ENCODE measurements at places on chromosomes 16 and 17. TPM values are rescaled to one million over a fixed set of nuclear protein-coding genes. Genes with fewer than 3 reads are reported as not detected.

Gene KRTAP2-2
- not detected for total RNA-seq

Gene PHOSPHO1
- 12.0 TPM for total RNA-seq

DNA sequence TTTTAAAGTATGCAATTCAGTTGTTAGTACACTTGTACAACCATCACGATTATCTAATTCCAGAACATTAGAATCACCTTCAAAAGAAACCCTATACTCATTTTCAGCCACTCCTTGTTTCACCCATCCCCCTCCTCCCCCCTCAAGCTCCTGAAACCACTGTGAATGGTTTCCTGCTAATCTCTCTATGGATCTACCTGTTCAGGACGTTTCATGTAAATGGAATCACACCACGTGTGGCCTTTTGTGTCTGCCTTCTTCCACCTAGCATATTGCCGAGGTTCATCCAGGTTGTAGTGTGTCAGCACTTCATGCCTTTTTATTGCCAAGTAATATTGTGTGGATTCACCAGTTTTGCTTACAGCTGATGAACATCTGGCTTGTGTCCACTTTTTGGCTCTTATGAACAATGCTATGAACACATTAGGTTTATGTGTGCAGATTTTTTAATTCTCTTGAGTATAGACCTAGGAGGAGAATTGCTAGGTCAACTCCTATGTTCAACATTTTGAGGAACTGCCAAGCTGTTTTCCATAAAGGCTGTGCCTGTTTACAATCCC lies 17.8 kb downstream of the EIF4A3 start:
- DNase-seq = no peak

- no peak for DNase-seq
Observed at GRCh38 chr17:67379251-67379630, 2.2 kb downstream of the PITPNC1 start.

- no peak for DNase-seq
Observed at GRCh38 chr16:53848277-53848942, 144.5 kb downstream of the FTO start.

DNA sequence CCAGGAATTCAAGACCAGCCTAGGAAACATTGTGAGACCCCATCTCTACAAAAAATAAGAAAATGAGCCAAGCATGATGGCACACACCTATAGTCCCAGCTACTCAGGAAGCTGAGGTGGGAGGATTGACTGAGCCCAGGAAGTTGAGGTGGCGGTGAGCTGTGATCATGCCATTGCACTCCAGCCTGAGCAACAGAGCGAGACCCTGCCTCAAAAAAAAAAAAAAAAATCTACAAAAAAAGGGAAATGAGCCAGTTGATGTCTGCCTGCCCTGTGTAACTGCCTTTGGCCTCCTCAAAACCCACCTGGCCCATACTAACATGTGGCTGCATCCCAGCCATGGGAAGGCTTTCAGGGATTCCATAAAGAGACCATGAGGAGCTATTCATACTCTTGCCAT lies 4.5 kb downstream of the RANBP10 start:
- DNase-seq = no peak

DNA sequence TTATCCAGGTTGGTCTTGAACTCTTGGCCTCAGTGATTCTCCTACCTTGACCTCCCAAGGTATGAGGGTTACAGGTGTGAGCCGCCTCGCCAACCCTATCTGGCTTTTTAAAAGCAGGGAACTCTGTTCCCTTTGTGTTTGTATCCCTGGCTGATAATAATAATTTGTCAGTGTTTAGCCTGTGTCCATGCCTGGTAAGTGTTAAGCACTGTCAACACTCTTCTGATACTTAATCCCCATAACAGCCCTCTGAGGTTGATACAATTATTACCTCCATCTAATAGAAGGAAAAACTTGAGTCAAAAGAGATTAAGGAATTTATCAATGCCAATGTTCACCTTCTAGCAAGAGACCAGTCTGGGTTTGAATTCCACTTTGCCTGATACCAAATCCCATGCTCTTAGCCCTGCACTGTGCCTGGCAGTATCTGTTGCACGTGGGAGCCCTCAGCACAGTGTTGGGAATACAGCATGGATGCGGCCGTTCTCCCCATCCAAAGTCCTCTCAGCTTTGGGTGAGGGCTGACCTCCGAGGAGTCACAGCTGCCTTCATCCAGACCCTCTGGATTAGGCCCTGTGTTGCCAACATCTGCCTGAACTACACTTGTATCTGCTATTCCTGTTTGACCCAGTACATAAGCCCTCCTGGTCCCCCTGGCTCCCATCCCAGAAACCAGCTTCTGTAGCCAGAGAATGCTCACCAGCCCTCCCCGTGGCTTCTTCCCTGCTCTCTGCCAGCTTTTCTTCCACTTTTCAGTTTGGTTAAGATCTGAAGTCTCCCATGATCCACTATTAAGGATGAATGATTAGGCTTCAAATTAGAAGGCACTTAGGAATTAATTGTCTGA lies 335.6 kb upstream of the ASIC2 start:
- no peak for DNase-seq

- no peak for DNase-seq
Observed at GRCh38 chr17:82571855-82572254, 52.3 kb downstream of the FOXK2 start.

- DNase-seq = no peak
Observed at GRCh38 chr17:39820987-39821386, 43.1 kb downstream of the IKZF3 start.

GRCh38 chr16:85781695-85782370 lies 17.5 kb downstream of the EMC8 start:
- peak; percentile 38 for DNase-seq

- no peak for DNase-seq
Observed at GRCh38 chr16:1318268-1318545, 8.8 kb downstream of the UBE2I start.

- no peak for DNase-seq
Observed at GRCh38 chr17:82691714-82692113, 6.8 kb downstream of the RAB40B start.
